Foreskin keratinocyte (primary cell): ENCODE measurements at places on chromosomes 6 and 20. TPM values are rescaled to one million over a fixed set of nuclear protein-coding genes. Genes with fewer than 3 reads are reported as not detected.

The CDKN1A gene
- total RNA-seq: 266 and 328 TPM in 2 replicates

The EDN1 gene
- 26.5 and 39.6 TPM in 2 replicates for total RNA-seq

The GTSF1L gene
- not detected in 2 replicates for total RNA-seq

The WFDC6 gene
- total RNA-seq: not detected in 2 replicates

The DSN1 gene
- total RNA-seq: 21.3 and 22.6 TPM in 2 replicates

The SLC22A7 gene
- total RNA-seq: not detected in 2 replicates

The PKHD1 gene
- total RNA-seq: not detected in 2 replicates

The FOXS1 gene
- total RNA-seq: not detected in 2 replicates

The KHDC3L gene
- total RNA-seq: not detected in 2 replicates
